Naive B cell (primary cell): ENCODE measurements at places on chromosomes 13 and 19.

DNA sequence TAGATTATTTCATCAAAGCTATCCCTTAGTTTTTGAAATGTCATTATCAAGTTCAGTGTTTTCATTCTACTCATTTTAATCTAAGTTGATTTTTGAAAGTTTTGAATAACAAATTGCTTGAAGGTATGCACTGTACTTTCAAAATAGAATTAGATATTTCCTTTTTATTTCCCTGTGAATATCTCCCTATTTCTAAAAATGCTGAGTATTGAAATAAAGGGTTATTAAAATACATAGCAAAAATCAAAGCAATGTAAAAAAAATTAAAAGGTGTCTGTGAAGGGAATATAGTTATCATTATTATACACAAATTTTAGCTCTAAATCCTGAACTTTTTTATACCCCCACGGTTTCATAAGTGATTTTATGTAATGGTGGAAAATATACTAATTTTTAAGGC lies 967.8 kb downstream of the PCDH9 start:
- DNase-seq: no peak

DNA sequence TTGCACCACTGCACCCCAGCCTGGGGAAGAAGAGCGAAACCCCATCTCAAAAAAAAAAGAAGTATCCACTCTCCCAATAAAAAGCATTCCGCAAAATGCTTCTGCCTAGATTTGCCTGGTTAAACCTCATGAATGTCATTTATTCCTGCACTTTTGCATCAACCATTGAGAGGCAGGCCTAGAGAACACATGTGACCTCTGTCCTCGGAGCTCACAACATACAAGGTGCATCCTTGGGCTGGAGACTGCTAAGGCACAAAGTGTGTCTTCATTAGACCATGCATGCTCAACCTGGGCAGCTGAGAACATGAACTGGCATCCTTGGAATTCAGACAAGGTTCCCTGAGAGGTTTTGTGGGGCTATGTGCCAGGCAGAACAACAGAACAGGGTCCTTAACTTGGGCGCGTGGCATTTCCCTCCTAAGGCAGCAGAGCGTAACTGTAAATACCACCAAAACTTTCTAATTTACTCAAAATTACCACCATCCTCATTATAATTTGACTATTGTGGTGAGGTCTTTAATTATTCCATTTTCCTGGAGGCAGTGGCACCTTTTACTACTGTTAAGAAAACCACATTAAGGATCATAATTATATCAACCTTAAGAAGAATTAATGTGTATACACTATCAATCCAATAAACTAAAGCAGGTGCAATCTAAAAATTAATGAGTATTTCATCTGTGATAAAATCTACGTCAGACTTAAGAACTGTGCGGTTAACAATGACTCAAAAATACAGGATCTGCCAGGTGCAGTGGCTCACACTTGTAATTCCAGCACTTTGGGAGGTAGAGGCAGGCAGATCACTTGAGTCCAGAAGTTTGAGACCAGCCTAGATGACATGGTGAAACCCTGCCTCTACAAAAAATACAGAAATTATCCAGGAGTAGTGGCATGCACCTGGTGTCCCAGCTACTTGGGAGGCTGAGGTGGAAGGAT lies 13.8 kb downstream of the RCBTB1 start:
- no peak for DNase-seq

DNA sequence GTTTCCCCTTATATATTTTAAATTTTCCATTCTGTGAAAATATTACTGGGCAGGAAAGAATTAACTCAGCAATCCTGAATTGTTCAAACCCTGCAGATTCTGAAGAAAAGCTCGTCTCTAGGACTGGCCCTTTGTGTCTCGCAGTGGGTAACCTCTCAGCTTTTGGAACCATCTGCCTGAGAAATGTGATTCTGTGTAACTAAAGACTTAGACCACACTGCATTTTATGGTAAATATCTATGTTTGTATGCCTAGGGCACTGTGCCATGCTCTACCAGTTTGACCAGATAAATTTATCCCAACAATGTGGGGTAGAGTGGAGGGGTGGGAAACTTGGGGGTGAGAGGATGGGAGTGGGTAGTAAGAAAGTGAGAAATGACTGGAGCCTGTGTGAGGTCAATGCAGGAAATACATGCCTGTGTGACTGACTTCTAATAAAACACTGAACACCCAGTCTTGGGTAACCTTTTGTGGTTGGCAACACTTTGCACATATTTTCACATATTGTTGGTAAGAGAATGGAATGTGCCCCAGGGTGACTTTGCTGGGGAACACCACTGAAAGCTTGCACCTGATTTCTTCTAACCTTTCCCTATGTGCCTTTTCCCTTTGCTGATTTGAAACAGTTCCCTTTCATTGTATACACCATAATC lies 1181.9 kb downstream of the OLFM4 start:
- DNase-seq: no peak

DNA sequence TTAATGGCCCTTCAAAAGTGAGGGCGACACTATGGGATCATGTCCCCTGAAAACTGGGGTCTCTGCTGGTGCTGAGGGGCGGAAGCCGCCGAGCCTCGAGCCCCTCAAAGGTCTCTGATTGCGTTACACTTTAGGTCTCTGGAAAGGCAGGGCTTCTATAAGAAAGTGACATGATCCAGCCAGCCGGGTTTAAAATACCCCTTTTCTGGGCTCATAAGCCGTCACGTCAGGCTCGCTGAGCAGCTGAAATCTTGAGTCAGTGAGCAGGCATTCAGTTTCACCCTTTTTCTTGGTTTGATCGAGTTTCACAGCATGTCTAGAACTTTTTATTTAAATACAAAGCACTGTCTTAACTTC lies 600 bp upstream of the HMGB1 start:
- no peak for DNase-seq

GRCh38 chr13:28576067-28576466 lies 81.1 kb upstream of the FLT1 start:
- DNase-seq: no peak

GRCh38 chr19:49678985-49679770 lies 2.1 kb downstream of the PRMT1 start:
- no peak for DNase-seq

GRCh38 chr19:6417713-6418561 lies 6.7 kb downstream of the KHSRP start:
- no peak for DNase-seq
